Putamen (tissue), 1 donor: ENCODE measurements at places on chromosomes 2 and 18.

DNA sequence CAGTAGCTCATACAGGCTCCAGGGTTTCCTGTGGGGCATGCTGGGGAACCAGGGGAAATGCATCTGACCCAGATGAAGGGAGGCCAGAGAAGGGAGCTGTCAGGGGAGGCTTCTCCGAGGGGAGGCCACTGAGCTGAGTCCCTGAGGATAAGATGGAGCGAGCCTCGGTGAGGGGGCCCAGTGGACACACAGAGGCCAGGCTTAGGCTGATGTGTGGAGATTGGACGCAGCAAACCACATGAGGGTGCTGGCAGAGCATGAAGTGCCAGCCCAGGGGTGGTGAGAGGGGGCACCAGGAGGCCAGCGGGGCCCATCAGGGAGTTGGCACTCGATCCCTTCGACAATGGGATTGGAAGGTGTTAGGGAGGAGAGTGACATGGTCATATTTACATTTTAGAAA lies 235.0 kb downstream of the KLHL29 start:
- no peak for DNase-seq

DNA sequence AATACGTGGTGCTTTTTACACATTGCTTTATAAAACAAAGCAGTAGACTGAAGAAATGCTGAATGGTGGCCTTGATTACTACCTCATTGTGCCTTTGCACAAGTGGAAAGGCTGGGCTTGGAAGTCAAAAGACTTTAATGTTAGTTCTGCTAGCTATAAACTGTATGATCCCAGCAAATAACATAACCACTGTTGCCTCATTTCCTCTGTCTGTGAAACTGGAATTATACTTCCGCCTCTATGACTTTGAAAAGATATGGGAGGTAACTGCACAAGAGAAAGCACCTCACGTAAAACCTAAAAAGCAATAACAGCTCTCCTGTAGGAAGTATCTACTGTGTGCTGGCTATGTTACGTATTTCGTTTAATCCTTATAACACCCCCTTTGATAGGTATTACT lies 43.4 kb upstream of the DSC1 start:
- DNase-seq = no peak

- no peak for DNase-seq
Observed at GRCh38 chr18:51346404-51346803, 148.9 kb upstream of the MEX3C start.

DNA sequence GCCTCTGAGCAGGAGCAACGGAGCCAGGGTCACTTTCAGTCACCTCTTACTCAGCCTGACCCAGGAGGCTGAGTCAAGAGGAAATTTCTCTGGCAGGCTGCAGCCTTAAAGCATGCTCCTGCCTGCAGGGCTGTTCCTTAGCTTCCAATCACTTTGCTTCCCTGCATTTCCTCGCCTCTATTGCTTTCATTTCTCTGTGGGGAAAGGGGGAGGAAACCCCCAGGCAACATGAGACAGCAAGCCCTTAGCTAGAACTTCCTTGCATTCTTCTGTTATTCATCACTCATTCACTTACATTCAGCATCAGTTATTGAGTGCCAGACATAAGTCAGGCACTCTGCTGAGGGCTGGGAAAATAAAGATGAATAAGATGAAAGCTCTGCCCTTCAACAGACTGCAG lies 13.0 kb downstream of the XDH start:
- no peak for DNase-seq

DNA sequence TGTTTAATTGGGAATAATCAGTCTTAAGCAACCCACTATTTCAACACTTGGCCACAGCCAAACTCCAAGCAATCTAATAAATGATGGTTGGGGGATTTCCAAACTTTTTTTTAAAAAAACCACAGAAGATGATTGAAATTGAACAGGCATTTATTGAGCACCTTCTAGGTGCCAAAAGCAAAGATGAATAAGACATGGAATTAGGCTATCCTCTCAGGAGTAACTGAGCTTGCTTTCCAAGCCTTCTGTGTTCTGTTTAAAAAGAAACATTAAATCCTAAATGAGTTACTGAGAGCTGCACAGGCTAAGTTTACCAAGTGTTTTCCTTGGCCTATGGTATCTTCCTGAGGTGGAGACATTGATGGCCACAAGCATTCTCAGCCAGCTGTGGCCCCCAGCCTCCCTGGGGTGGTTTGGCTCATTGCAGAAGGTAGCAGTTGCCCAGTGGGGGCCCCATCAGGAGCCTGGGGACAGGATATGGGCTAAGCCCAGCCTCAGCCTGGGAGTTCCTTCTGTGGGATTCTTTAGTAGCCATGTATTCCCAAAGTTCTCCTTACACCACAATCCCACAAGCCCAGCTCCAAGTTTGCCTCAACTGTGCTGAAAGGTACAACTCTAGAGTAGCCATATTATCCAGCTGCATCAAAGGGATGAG lies 174.3 kb downstream of the C1D start:
- no peak for DNase-seq

DNA sequence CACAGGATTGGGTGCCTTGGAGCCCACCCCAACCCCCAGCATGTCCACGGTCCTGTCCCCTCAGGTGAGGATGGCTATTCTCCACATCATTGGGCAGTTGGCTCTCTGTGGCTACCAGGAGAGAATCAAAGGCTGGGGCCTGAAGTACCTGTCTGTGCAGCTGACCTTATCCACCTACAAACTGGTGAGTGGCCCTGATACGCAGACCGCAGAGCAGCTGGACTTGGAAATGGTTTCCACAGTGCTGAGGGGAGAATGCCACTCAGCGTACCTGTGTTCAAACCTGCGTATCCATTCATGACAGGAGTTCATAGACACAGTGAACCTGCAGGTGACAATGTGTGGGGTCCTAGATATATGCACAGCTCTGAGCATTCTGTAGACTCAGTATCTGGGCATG lies 21.6 kb downstream of the MROH2A start:
- no peak for DNase-seq

- no peak for DNase-seq
Observed at GRCh38 chr2:128069769-128070168, 21.2 kb upstream of the UGGT1 start.

DNA sequence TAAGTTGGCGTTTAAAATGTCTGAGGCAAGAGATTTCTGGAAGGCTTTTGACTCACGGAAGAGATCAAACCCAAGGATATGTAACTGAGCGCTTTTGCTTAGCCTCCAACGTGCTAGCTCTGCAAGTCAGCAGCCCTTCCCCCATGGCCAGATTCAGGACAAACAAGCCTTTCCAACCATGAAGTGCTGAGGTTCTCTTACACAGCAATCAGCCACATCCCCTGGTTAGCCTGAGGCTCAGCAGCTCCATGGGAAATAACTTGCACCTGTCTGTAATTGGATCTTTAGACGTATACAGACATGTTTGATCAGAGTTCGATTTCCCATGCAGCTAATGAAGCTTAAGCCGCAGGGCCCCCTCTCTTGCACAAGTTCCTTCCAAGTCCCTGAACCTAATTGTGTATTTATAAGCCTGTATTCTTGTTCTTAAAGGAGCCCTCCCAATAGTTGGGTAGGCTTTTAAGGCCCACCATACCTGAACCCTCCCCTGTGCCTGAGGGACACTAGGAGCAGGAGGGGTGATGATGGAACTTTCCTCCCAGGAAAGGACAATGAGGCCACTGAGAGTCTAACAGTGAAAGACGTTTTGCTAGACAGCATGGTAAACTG lies 2.1 kb upstream of the TMEM131 start:
- no peak for DNase-seq

- no peak for DNase-seq
Observed at GRCh38 chr2:23418461-23418911, 33.5 kb downstream of the KLHL29 start.

DNA sequence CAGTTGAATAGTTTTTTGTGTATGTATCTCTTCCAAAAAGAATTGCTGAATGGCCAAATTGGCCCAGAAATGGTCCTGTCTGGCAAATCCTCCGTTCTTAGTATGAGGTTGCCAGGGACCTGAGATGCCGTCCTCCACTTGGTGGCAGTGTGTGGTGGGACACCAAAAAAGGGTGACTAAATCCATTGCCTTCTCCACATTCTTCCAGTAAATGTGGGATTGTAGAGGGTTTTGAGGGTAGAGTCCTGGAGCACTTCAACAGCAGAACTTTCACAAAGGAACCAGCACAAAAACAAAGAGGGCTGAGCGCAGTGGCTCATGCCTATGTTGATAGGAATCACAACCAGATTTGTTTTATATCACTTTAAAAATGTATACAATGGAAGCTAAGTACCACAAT lies 199.9 kb downstream of the BCL2 start:
- peak; percentile 42 for DNase-seq

- DNase-seq = no peak
Observed at GRCh38 chr2:122148128-122148767, 392.8 kb downstream of the TSN start.

- DNase-seq = no peak
Observed at GRCh38 chr18:70172225-70172624, 33.3 kb downstream of the RTTN start.

GRCh38 chr2:118905206-118905605 lies 36.8 kb upstream of the MARCO start:
- no peak for DNase-seq

DNA sequence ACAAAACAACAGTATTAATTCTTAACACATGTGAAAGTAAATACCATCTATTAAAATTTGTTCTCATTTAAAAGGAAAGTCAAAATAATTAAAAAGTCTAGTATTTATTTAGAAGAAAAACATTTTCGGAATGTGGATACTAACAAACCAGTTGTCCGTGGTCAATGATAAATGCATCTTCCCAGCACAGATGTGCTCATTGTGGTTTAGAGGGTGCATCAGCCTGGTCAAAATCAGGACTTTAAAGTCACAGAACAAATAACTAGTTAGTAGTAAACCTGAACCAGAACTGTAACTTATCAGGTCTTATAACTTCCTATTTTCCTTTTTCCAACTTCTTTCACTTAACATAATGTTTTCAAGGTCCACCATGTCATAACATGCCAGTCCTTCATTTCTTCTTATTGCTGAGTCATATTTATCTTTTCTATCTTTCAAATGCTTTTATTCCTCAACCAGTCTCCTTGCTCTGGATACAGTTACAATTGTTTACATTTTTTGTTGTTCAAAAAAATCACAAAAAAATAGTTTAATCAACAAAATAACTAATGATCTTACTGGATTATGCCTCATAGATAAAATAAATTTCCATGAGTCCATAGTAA lies 55.8 kb downstream of the ID2 start:
- DNase-seq = no peak

GRCh38 chr2:133039531-133039930 lies 369.5 kb upstream of the LYPD1 start:
- DNase-seq = no peak

- no peak for DNase-seq
Observed at GRCh38 chr18:10784596-10785202, 258.9 kb downstream of the NAPG start.

DNA sequence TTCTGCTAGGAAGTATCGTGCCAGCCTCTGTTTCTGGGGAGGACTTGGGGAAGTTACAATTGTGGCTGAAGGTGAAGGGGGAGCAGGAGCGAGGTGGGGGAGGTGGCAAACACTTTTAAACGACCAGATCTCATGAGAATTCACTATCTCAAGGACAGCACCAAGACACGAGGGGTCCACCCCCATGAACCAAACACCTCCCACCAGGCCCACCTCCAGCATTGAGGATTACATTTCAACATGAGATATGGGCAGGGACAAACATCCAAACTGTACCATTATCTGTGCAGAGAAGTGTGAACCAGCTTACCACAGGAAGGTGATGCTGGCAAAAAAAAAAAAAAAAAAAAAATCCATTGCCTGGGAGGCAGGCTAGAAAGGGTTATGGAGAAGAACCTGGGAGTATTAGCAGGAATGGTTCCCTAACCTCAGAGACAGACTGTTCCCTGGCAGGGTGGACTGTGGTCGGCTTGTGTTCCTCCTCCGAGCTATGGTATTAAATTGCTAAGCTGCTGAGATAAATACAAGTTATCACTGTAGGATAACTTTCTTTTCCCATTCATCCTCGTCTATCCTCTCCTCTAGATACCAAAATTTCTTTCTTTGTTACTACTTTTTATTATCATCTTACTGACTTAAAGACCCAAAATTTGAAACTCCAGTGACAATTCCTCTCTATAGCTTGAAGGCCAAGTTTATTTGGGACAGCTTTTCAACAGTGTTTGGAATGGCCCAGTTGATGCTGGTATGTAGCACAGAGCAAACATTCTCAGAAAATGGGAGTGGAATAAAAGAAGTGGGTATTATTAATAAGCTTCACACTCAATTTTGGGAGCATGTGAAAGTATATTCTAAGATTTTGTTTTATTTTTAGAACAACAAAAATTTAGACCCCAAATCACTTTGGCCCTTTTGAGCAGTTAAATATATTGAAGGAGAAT lies 73.7 kb upstream of the MAP3K20 start:
- DNase-seq = no peak

DNA sequence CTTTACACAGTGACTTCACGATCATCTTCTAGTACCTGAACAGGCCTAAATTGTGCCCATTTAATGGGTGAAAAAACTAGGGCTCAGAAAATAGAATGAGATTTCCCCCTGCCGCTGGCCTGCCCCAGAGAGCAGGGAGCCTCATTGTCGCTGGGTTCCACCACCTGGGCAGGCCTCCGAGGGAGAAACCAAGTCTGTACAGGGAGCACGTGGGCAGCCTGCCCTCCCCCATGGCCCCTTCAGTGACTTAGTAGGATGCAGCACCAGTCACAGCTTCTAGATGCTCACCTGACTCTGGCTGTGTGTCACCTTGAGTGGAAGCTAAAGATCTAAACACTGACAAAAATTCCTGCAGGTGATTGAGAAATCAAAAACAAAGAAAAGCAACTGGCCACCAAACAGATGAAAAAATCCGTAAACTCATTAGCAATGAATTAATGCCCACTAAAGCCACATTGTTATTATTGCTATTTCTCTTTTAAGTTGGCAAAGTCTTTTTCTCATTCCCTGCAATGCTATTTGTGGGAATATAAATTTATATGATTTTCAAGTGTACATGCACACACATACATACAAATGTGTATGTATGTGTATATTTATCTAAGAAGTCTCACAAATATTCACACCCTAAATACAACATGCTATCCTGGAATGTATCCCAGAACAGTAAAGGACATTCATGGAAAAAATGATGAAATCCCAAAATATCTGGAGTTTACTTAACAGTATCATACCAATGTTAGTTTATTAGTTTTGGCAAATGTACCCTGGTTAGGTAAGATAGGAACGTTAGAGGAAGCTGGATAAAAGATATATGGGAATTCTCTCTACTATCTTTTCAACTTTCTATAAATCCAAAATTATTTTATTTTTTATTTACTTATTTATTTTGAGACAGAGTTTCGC lies 18.7 kb upstream of the ASPRV1 start:
- no peak for DNase-seq

DNA sequence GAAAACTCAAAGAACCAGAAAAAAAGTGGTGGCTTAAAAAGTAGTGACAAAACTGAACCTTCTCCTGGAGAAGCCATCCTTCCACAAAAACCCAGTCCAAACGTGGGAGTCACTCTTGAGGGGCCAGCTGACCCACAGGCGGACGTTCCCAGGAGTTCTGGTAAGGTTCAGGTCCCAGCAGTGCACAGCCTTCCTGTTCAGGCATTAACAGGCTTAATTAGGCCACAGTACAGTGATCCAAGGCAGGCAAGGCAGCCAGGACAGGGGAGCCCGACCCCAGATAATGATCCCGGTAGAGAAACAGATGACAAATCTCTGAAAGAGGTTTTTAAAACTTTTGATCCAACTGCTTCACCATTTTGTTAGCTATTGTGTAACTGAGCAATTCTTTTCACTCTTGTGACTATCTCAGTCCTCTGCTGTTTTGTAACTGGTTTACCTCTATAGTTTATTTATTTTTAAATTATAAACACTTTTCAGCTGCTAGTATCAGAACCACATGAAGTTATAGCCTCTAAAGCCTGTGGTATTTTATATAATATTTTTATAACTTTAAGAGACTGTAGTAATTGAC lies 56.8 kb downstream of the ZC3H6 start:
- DNase-seq = no peak

GRCh38 chr2:69720404-69720803 lies 21.5 kb upstream of the ANXA4 start:
- no peak for DNase-seq
